ENCODE measurements at places on chromosomes 1 and 21. TPM values are rescaled to one million over a fixed set of nuclear protein-coding genes. Genes with fewer than 3 reads are reported as not detected.

Gene NFYC
- 27.4 TPM for total RNA-seq

Gene TMIGD3
- not detected for total RNA-seq

Gene KCNK1
- 1.5 TPM for total RNA-seq

Gene FOXD3
- not detected for total RNA-seq

Gene ZBTB8B
- under 0.01 TPM for total RNA-seq

Gene ADCY10
- total RNA-seq: under 0.01 TPM

Gene TMEM125
- not detected for total RNA-seq

Gene DYRK3
- total RNA-seq: 26.5 TPM

Gene CFH
- 23.5 TPM for total RNA-seq

Gene OLIG2
- total RNA-seq: not detected

Gene CAMK1G
- total RNA-seq: under 0.01 TPM

Gene OR14K1
- total RNA-seq: not detected

Gene NPHS2
- total RNA-seq: not detected

Gene ID3
- total RNA-seq: 10.4 TPM

Gene ANKRD34A
- total RNA-seq: 2.0 TPM

Gene CHI3L2
- not detected for total RNA-seq

Gene TACSTD2
- total RNA-seq: under 0.01 TPM

Gene S100A11
- total RNA-seq: 192 TPM

Gene AVPR1B
- not detected for total RNA-seq

Gene IFT25
- 25.4 TPM for total RNA-seq

Gene C1orf141
- total RNA-seq: not detected

Gene RXFP4
- total RNA-seq: not detected

Gene SPRR2B
- total RNA-seq: not detected

Gene LRRC7
- not detected for total RNA-seq

Gene GBP5
- not detected for total RNA-seq

Gene LIPI
- not detected for total RNA-seq

Gene ATP6V1G3
- not detected for total RNA-seq

Gene CNR2
- not detected for total RNA-seq

Data from subcutaneous preadipocyte (primary cell).